ENCODE measurements at places on chromosomes 6 and 20.

DNA sequence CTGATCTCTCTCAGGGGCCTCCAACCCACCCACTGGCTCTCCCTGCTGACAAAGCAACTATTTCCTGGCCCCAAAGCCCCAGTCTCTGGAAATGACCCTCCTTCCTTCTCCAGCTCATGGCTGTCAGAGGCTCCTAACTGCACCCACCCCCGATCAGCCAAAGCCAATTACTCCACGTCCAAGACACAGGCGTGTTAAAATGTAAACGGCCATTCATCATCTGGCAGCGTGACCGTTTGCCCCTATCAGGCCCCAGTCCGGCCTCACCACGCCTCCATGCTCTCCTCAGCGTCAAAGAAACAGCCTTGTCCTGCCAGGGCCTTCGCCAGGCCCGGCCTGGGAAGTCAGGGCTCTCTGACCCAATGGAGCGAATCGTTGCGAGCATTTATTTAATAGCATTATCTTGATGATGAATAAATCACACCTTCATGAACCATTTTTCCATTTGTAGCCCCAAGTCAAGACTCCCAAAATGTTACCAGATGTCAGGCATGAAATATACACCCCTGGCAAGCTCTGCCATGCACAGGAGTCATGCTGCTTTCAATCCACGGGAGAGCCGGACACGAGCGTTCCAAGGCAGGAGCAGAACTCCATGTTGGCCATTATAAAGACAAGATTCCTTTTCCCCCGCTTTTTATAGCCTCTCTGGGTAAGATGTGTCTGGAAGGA lies 17.7 kb downstream of the RIPOR3 start:
- no peak for DNase-seq

DNA sequence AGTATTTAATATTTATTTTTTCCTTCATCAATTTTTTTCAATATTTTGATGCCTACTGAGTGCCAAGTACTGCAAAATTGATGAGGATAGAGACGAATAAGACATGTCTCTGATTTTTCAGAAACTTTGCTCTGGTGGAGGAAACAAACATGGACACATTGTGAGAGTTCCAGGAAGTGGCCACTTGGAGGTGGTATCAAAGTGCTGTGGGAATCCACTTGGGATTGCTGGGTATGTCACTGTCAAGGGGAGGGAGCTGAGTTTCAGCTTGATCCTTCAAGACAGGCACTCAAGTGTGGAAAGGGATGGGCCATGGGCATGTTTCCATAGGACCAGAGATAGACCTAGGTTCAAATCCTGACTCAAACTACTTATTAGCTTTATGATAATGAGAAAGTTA lies 24.5 kb upstream of the ABCC10 start:
- DNase-seq: no peak

GRCh38 chr6:27684264-27685211 lies 211.6 kb upstream of the ZNF184 start:
- peak; percentile 39 for DNase-seq

DNA sequence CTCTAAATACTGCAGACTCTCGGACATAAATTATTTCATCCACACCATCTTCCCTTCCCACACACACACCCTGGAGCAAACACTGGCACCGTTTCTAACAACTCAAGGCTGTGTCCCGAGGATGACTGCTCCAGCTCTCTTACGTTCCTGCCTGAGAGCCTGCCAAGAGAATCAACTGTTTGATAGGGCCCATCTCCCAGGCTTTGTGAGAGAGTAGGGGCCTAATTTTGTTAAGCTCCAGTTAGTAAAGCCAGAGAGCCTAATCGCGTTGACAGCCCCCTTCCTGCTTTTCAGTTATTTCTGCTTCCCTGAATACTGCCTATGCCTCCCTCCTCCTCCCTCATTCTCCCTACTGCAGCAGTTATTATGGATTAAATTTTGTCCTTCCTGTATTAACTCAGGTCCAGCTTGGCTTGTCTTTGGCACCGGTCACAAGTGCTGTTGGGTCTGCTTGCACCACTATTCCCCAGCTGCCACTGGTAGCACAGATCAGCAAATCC lies 118.1 kb upstream of the TMEM181 start:
- DNase-seq: no peak

GRCh38 chr6:125808060-125808459 lies 17.3 kb downstream of the NCOA7 start:
- DNase-seq: no peak

GRCh38 chr6:82143041-82143481 lies 104.5 kb downstream of the IBTK start:
- DNase-seq: no peak

DNA sequence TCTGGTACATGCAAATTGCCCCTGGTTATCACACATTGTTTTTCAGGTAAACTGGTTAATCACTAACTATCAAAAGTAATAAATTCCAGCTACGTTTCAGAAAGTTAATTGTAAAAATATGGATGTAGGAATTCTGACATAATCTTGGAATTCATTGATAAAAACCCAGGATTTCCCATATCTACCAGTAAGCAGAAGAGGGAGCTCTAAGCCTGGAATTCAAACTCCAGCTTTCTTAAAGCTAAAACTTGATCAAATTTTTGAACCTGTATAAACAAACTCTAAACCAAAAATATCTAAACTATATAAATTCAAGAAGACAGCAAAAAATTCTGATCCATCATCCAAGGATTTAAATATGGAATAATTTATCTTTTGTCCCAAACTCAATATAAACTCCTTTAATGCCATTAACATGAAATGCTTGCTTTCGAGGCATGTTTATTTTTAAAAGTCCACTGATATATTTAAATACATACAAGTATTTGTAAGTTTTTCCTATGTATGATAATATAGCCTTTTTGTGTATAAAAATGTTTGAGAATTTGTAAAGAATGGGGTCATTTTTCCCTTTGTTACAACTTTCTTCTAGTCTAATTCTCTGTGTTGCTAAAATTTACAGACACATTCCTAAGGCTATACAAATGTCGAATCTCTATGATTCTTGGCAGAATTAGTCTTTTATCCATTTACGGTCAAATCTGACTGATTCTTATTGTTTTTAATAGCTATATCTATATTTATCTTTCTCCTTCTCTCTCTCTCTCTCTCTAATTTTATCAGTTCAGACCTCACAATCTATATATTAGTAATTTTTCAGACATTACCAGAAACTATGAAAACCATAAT lies 91.4 kb upstream of the RNF217 start:
- DNase-seq: no peak

DNA sequence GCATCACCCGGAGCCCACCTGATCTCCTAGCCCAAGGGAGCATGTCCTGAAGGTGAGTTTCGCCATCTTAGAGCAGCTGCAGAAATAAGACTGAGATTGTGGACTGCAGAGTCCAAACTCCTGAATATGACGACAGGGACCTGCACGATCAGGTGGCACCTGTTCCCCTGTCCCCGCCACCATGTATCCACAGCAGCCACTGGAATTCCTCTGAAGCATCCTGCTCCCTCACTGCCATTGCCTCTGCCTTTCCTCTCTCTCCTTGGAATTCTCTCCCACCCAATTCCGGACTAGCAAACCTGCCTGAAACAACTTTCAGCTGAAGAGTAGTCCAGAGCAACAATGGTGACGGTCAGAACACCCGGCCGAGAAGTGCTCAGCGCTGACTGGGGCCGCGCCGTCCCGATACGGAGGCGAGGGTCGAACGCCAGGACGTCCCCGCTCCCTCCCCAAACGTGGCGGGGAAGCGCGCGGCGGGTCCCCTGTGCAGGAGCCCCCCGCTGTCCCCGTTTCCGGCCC lies 694 bp upstream of the FAM120B start:
- no peak for DNase-seq

DNA sequence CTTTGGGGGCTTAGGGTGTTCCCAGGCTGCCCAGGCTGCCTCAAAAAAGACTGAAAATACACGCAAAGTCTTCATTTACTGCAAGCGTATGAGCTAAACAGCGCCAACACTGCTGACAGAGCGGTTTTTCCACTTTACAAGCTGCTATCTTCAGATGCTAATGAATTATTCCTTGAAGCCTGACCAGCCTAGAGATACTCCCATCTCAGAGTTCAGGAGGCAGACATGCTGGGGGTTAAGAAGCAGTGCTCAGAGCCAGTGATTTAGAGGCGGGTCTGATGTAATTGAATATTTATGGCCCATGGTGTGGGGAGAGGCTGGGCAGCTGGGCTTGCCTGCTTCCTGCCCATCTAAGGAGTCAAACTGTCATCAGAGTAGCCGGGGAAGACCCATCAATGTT lies 241.4 kb downstream of the SLC24A3 start:
- no peak for DNase-seq

Measured in CD4-positive, alpha-beta T cell treated with Interferon gamma for 1 hour (primary cell).